ENCODE measurements at places on chromosomes 1 and 21. TPM values are rescaled to one million over a fixed set of nuclear protein-coding genes. Genes with fewer than 3 reads are reported as not detected.

SLC6A9 gene
- 14.4 TPM for total RNA-seq

STIL gene
- total RNA-seq = 24.0 TPM

LCE1F gene
- total RNA-seq = not detected

CHD5 gene
- 1.6 TPM for total RNA-seq

NHLH1 gene
- 0.70 TPM for total RNA-seq

CFAP410 gene
- 15.8 TPM for total RNA-seq

RC3H1 gene
- total RNA-seq = 25.7 TPM

ERVH48-1 gene
- total RNA-seq = 26.6 TPM

SIM2 gene
- 0.11 TPM for total RNA-seq

COL11A1 gene
- total RNA-seq = 15.4 TPM

PRDM16 gene
- 1.1 TPM for total RNA-seq

PLA2G2F gene
- not detected for total RNA-seq

GPR37L1 gene
- 0.16 TPM for total RNA-seq

SLC25A34 gene
- total RNA-seq = 2.0 TPM

TRIM33 gene
- 44.5 TPM for total RNA-seq

PIK3C2B gene
- total RNA-seq = 27.7 TPM

FCGR1A gene
- total RNA-seq = not detected

LAMC2 gene
- 7.9 TPM for total RNA-seq

RHBG gene
- 2.3 TPM for total RNA-seq

CLCA1 gene
- 0.11 TPM for total RNA-seq

AADACL4 gene
- not detected for total RNA-seq

AJAP1 gene
- 1.5 TPM for total RNA-seq

RAVER2 gene
- total RNA-seq = 20.1 TPM

KRTAP19-1 gene
- not detected for total RNA-seq

PCP4L1 gene
- 0.92 TPM for total RNA-seq

TEDDM1 gene
- not detected for total RNA-seq

CYP4B1 gene
- 0.39 TPM for total RNA-seq

ANGPTL3 gene
- not detected for total RNA-seq
